ENCODE measurements at places on chromosomes 13 and 19.

- peak overlapping the region; percentile 100 for H3K27ac ChIP-seq
- no peak for DNase-seq
- H3K27me3 ChIP-seq = no peaks in the 10 kb centered on the region
- H3K36me3 ChIP-seq = peaks cover 2% of the 10 kb centered on the region
Observed at GRCh38 chr19:49849433-49850220, 1.3 kb upstream of the PTOV1 start.

GRCh38 chr19:8242211-8242821, 33.1 kb downstream of the CERS4 start:
- no peak for DNase-seq
- H3K4me3 ChIP-seq = no peak overlapping the region
- peaks cover 26% of the 10 kb centered on the region for H3K4me1 ChIP-seq

- H3K27me3 ChIP-seq = no peaks in the 10 kb centered on the region
- no peak for DNase-seq
- no peaks in the 10 kb centered on the region for H3K4me1 ChIP-seq
Observed at GRCh38 chr19:41796901-41797300, 514 bp downstream of the CEACAM3 start.

DNA sequence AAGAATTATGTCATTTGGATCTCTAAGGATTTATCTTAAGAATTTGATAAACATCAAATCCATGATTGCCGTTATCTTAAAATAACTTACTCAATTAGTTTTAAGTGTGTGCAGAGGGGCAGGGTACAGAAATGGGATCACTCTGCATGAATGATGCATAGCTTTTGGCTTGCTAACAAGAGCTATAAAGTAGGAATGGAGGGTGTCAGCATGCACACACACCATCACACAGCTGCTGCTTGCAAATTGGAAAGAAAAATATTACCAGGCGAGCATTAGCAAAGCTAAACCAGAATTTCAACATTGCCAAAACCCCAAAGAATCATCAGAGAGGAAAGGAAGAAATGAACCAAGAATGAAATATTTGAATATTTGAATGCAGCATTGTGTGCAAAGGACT, 580.6 kb downstream of the LMO7 start:
- no peak overlapping the region for H3K4me3 ChIP-seq
- no peaks in the 10 kb centered on the region for H3K4me1 ChIP-seq
- H3K36me3 ChIP-seq = no peaks in the 10 kb centered on the region
- no peaks in the 10 kb centered on the region for H3K27me3 ChIP-seq
- H3K27ac ChIP-seq = no peak overlapping the region
- no peak for DNase-seq

- no peak overlapping the region for H3K27ac ChIP-seq
- H3K36me3 ChIP-seq = no peaks in the 10 kb centered on the region
- no peaks in the 10 kb centered on the region for H3K27me3 ChIP-seq
- no peak for DNase-seq
- H3K4me3 ChIP-seq = no peak overlapping the region
Observed at GRCh38 chr13:91978571-91978970, 580.1 kb downstream of the GPC5 start.

DNA sequence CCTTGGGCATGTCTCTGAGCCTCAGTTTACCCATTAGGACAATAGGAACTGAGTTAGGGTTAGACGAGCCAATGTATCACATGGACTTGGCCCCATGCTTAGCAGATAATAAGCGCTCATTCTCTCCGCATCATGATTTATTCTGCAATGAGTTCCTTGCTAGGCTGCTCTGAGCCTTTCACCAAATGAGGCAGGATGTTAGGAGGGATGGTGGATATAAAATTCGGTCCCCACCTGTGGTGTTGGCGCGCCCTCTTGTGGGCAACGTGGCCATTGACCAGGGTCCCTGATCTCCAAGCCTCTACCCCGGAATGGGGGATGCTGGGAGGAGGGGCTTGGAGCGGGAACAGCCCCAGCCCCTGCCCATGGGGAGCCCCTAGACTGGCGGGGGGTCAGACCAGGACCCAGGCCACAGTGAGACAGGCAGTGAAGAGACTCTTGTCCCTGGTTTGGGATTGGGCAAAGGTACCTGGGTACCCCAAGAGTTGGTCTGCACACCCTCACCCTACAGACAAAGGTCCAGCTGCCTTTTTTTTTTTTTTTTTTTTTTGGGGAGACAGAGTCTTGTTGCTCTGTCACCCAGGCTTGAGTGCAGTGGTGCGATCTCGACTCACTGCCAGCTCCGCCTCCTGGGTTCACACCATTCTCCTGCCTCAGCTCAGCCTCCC, 43.9 kb downstream of the CERS4 start:
- peak; percentile 89 for DNase-seq
- H3K27me3 ChIP-seq = no peaks in the 10 kb centered on the region
- no peak overlapping the region for H3K27ac ChIP-seq
- H3K4me1 ChIP-seq = no peaks in the 10 kb centered on the region

GRCh38 chr19:12783291-12783848, 7.9 kb upstream of the JUNB start:
- no peaks in the 10 kb centered on the region for H3K36me3 ChIP-seq
- H3K4me1 ChIP-seq = peaks cover 72% of the 10 kb centered on the region
- no peaks in the 10 kb centered on the region for H3K27me3 ChIP-seq
- peak overlapping the region; percentile 53 for H3K4me3 ChIP-seq
- DNase-seq = no peak
- peak overlapping the region; percentile 96 for H3K27ac ChIP-seq

- DNase-seq = no peak
- H3K4me3 ChIP-seq = no peak overlapping the region
- no peaks in the 10 kb centered on the region for H3K4me1 ChIP-seq
- no peaks in the 10 kb centered on the region for H3K27me3 ChIP-seq
- H3K36me3 ChIP-seq = no peaks in the 10 kb centered on the region
Observed at GRCh38 chr13:94093652-94094315, 385.7 kb downstream of the DCT start.

DNA sequence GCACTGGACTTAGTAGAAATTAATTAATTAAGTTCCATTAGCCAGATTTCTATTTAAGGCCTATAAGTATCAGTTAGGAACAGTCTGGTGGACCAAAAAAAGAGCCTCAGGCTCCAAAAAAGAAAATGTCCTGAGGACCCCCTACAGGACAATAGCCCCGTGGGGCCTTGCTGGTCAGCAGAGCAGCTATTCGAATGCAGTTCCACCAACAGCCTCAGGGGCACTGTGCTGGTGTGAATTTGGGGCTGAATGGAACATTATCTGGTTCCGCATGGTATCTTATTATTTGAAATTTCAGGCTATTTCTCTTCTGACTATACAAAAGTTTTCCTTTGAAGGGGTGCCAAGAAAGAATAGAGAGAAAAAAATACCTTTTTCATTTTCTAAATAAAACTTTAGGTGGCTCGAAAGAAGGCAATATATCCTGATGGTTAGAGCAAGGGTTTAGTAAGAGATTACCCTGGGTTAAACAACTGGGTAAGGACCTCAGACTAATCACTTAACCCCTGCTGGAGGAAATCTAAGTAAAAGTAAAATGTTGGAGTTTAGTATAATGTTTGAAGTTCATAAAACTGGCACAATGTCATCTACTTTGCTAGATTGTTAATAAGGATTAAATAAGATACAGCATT, 147.2 kb downstream of the MIPEP start:
- H3K36me3 ChIP-seq = no peaks in the 10 kb centered on the region
- DNase-seq = no peak
- H3K27me3 ChIP-seq = no peaks in the 10 kb centered on the region
- no peaks in the 10 kb centered on the region for H3K4me1 ChIP-seq

DNA sequence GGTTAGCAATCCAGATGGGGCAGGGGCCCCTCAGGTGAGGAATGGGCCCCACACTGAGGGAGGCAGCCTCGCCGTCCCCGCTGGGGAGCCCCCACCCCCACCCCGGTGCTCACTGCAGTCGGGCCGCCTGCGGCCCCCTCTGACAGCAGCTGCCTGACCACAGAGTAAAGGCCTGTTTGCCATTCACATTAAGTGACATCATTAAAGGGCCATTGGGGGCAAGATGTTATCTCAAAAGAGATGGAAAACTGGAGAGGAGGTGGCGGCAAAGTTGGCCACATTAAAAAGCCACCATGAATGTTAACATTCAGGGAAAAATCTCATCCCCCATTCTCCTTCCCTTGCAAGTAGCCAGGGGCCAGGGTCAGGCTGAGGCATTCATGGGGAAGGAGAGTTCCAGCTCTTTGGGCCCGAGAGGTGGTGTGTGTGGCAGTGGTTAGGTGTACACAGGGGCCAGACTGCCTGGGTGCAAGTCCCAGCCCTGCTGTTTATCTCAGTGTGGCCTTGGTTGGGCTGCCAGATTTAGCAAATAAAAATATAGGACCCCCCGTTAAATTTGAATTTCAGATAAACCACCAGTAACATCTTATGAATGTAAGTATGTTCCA, 20.9 kb downstream of the VSTM2B start:
- no peaks in the 10 kb centered on the region for H3K4me1 ChIP-seq
- no peak overlapping the region for H3K27ac ChIP-seq
- DNase-seq = no peak
- H3K4me3 ChIP-seq = no peak overlapping the region

DNA sequence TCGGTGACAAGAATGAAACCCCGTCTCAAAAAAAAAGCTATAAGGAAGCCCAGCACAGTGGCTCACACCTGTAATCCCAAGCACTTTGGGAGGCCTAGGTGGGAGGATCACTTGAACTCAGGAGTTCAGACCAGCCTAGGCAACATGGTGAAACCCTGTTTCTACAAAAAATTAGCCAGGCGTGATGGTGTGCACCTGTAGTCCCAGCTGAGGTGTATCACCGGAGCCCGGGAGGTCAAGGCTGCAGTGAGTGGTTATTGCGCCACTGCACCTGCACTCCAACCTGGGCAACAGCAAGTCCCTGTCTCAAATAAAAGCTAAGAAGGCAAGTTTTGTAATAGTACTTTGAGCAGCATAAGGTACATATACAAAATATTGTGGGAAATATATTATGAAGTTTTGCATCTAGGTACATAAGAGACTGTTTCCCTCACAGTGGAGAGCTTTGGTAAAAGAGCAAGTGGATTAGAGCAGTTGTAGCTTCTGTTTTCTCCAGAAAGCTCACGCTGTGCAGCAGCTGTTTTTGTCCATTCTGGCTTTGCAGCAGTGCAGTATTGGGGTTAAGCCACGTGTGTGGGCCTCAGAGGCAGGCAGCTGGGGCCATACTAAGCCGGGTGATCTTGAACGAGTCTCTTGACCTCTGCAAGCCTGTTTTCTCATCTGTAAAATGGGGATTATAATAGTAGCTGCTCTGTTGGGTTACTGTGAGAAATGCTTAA, 35.4 kb downstream of the ARHGAP35 start:
- peaks cover 11% of the 10 kb centered on the region for H3K4me1 ChIP-seq
- H3K27ac ChIP-seq = no peak overlapping the region
- H3K4me3 ChIP-seq = no peak overlapping the region
- DNase-seq = no peak
- no peaks in the 10 kb centered on the region for H3K27me3 ChIP-seq
- H3K36me3 ChIP-seq = no peaks in the 10 kb centered on the region

GRCh38 chr13:94660695-94661326, 51.5 kb downstream of the SOX21 start:
- H3K36me3 ChIP-seq = no peaks in the 10 kb centered on the region
- no peak for DNase-seq
- H3K4me3 ChIP-seq = no peak overlapping the region
- H3K27ac ChIP-seq = no peak overlapping the region
- H3K4me1 ChIP-seq = no peaks in the 10 kb centered on the region

GRCh38 chr13:111143865-111144540, 28.9 kb downstream of the ARHGEF7 start:
- no peak overlapping the region for H3K27ac ChIP-seq
- H3K4me3 ChIP-seq = no peak overlapping the region
- no peaks in the 10 kb centered on the region for H3K36me3 ChIP-seq
- H3K4me1 ChIP-seq = peaks cover 11% of the 10 kb centered on the region
- DNase-seq = no peak

DNA sequence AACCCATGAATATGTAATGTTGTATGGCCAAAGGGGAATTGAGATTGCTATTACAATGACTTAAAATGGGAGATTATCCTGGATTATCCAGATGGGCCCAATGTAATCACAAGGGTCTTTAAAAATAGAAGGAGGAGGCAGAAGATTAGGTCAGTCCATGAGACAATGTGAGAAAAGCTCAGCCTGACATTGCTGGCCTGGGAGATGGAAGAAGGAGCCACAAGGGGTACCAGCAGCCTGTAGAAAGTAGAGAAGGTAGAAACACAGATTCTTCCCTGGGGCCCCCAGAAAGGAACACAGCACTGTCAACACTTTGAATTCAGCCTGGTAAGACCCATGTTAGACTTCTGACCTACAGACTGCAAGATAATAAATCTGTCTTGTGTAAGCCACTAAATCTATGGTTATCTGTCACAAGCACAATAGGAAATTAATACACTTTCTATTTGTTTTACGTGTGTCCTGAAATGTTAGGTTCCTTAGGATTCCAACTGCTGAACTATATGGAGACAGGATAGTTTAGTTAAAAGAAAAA, 132.9 kb upstream of the SERP2 start:
- H3K4me1 ChIP-seq = no peaks in the 10 kb centered on the region
- DNase-seq = peak; percentile 4
- H3K27ac ChIP-seq = no peak overlapping the region
- no peaks in the 10 kb centered on the region for H3K27me3 ChIP-seq
- H3K36me3 ChIP-seq = no peaks in the 10 kb centered on the region
- no peak overlapping the region for H3K4me3 ChIP-seq

DNA sequence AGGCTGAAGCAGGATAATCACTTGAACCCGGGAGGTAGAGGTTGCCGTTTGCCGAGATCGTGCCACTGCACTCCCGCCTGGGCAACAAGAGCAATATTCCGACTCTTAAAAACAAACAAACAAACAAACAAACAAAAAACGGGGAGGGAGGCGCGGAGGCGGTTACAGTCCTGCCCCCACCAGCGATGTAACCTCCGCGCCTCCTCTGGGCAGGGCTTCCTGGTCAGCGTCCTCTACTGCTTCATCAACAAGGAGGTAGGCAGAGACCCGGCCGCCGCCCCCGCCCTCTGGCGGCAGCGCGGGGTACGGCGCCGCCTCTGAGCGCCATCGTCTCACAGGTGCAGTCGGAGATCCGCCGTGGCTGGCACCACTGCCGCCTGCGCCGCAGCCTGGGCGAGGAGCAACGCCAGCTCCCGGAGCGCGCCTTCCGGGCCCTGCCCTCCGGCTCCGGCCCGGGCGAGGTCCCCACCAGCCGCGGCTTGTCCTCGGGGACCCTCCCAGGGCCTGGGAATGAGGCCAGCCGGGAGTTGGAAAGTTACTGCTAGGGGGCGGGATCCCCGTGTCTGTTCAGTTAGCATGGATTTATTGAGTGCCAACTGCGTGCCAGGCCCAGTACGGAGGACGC, 10.2 kb downstream of the SNRPD2 start:
- H3K27me3 ChIP-seq = peaks cover 14% of the 10 kb centered on the region
- peak overlapping the region; percentile 44 for H3K4me3 ChIP-seq
- peaks cover 8% of the 10 kb centered on the region for H3K36me3 ChIP-seq
- peak; percentile 92 for DNase-seq
- peaks cover 29% of the 10 kb centered on the region for H3K4me1 ChIP-seq

- no peaks in the 10 kb centered on the region for H3K36me3 ChIP-seq
- no peaks in the 10 kb centered on the region for H3K4me1 ChIP-seq
- no peaks in the 10 kb centered on the region for H3K27me3 ChIP-seq
- no peak overlapping the region for H3K27ac ChIP-seq
- H3K4me3 ChIP-seq = no peak overlapping the region
Observed at GRCh38 chr13:31192306-31192705, 7.5 kb upstream of the B3GLCT start.

Data from right atrium auricular region (tissue), 2 donors.